ENCODE measurements at places on chromosomes 3 and 15.

DNA sequence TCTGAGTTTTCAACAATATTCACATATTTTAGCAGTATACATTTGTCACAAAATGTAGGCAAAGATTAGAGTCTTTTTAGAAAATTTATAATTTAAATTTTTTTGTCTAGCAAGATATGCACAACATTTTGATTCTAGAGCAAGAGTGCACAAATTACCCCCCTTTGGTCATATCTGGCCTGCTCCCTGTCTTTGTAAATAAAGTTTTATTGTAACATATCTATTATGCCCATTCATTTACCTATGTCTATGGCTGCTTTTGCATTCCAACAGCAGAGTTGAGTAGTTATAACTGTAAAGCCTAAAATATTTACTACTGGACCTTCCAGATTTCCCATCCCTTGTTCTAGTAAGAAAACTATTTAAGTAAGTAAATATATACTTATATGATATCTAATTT is 430.7 kb downstream of the EDEM1 start:
- no peak for DNase-seq

DNA sequence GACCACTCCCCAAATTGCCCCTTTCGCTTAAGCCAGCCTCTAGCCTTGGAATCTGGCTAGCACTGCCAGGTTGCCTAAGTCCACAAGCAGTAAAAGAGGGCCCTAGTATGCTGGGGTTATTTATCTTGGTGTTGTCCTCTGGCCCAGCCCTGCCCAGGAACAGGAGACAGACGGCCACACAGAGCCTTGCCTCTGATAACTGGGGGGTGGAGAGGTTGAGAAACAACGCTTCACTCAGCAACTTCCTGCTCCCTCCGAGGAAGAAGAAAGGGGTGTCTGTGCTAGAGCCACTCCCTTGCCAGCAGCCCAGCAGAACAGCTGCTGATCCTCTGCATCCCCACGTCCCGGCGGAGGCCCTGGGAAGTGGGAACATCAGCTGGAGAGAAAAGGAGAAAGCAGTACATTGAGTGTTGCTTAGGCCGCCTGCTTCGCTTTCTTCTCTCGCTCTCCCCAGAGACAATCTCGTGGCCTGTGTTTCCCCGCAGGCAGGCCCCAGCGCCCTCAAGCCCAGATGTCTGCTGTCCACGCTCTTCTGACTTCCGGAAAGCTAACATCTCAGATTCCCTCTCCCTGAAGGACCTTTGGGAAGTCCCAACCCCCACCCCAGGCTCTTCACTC is 22.6 kb upstream of the C3orf70 start:
- DNase-seq, result peak; percentile 74

DNA sequence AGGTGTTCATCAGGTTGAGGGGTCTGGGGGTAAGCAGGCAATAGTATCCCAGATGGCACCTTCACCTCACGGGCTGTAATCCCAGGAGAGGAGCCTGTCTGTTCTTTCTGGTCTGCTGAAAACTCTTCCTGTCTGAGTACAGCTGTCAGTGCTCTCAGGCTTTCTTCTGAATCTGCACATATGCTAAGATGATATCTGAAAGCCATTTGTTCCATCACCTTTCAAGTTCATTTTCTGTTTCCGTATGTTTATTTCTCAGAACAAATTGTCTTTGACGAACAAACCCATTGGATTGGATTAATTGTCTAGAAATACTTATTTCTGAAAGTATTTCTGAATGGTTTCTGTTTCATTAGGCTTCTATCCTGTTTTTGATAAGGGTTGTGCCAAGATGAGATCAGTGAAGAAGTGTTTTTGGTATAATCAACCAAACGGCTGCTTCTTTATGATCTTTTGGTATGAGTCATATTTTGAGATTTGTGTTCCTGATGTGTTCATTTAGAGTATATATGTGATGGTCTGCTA is 13.3 kb downstream of the ZNF592 start:
- peak; percentile 14 for DNase-seq

DNA sequence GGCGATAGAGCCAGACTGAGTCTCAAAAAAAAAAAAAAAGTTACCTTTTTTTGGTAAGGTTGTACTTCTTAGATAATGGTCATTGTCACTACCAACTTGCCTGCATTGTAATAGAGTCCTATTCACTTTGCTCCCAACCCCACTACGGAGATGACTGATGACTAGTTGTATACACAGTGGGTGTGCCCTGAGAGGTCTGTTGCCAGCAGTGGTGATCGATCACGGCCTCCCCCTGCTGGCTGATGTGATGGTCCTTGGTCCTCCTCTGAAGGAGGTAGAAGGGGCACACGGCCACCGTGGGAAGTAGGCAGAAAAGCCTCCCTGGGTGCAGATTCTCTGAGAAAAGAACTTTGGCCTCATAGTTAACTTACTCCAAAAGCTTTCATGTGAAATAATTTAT is 10.7 kb downstream of the GCNT3 start:
- peak; percentile 81 for DNase-seq

- DNase-seq, result peak; percentile 89
Measured at GRCh38 chr3:117752984-117753717, 1043.6 kb downstream of the TUSC7 start.

DNA sequence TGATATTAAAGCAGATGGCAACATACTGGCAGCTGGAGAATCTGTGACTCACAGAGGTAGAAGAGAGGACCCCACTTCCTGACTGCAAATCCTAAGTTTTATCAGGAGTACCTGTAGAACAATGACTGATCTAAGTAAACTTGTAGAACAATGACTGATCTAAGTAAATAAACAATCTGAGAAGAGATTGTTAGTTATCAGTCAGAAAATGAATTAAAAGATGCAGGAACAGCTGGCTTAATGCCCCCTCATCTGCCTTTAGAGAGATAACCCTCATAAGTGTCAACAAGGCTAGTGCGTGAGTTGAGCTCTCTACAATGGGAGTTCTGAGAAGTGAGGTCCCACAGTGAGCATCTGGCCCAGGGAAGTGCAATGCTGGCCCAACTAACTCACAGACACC is 14.6 kb downstream of the ACAD11 start:
- no peak for DNase-seq

GRCh38 chr3:141926929-141927328 is 50.5 kb downstream of the ATP1B3 start:
- DNase-seq, result no peak

- peak; percentile 61 for DNase-seq
Measured at GRCh38 chr3:128549283-128550112, 56.5 kb upstream of the GATA2 start.

GRCh38 chr3:126352476-126353454 is 4.4 kb downstream of the KLF15 start:
- peak; percentile 88 for DNase-seq

DNA sequence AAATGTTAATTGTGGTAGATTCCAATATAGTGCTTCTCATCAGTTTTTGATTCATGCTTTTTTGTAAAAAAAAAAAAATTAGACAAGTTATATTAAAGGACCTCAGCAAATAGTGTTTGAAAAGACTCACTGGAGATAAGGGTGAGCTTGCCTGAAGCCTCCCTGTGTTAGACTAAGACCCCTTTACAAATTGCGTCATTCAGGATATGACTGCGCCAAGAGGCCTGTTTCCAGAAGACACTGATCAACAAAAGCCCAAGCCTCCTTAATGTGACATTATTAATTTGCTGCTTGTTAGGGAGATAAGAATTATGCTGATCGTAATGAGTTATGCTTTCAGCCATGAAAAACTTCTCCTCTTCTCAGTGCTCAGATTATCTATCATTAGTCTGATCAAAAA is 13.0 kb upstream of the DNAJC13 start:
- no peak for DNase-seq

DNA sequence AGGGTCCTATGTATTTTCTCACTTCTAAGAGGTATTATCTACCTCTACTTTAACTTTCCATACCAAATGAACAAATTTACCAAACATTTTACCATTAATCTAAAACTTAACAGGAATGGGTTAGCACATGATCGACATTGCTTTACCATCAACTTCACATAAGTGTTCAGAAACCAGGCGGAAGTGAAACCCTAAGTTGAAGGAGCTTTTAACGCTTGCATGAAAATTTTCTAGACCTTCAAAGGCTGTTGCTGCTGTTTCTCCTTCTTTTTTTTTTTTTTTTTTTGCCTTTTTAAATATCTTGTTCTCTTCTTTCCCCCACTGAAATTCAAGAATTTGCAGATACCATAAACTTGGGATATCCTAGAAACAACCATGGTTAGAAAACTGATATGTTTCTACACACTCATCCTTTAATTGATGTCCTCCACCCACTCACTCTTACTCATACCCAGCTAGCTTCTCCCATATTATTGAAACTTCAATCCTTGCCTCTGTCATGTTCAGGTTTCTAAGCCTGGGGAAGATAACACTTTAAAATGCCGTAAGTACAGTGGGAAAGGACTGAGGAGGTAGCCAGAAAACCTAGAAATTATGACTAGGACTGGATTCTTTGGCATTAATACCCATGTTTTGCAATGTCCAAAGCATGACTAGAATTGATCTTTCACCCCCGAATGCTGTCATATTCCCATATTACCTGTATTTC is 24.7 kb downstream of the MYO5A start:
- peak; percentile 62 for DNase-seq

GRCh38 chr3:127800508-127800907 is 21.8 kb downstream of the MGLL start:
- peak; percentile 49 for DNase-seq

DNA sequence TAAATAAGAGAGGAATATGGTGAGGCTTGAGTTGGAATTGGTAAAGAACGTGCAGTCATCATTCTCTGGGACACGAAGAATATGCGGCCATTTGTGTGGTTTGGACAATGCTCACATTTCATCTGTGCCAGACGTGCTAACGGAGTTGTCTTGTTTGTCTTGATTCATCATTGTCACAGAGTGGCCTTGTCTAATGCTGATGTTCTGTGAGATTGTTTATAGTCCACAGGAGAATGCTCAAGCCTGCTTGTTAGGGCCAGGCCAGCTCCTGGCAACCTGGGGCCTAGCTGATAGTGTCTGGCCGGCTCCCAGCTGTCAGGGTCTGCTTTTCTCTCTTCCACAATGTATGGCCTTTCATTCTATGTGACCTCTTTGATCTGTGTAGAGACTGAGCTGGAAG is 384.7 kb downstream of the EDEM1 start:
- DNase-seq, result no peak

DNA sequence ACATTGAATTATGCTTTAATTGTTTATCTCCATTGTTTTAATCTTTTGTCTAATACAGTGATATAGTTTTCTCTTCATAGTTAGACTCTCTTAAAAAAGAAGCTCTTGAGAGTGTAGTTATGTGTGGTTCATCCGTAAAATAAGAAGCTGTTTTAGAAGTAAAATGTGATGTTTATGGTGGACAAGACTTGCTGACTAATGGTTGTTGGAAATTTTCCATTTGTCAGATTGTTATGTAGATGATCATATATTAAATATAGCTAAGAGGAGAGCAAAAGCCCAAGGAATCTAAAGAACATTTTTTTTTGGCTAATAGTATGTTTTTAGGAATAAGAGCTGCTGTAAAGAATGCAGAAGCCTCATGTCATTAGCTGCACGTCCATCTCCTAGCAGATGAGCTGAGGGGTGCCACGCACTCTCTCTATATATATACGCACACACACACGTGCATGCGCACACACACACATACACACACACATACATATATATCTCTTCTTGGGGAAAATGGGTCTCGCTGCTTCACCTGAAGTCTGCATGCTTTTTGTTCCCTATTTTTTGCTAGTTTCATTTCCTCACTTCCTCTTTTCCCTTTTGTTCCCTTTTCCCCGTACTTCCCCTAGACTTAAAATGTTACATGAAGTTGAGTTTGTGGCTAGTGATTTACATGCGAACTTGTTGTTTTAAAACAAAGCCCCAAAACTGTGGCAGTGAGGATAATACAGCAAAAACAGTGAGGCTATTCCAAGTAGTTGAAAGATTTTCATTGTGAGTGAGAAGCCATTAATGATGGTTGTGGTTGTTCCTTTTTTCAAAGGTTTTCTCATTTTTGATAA is 107.8 kb downstream of the MBNL1 start:
- peak; percentile 63 for DNase-seq

DNA sequence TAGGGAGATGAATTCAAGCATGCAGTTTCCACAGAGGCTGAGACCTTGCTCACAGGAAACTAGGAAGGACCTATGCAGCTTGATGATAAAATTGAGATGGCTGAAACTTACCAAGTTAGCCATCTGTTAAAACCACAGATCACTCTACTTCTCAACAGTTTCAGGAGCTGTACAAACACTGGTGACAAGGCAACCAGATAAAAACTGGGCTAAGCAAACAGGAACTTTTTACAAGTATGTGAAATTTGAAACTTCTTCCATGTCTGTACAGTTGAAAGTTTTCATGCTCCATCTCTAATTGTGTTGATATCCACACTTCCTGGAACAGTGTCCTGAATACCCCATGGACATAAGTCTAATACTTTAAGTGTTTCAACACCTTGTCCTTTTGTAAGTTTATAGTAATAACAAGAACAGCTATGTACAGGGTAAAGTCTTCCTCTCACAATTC is 78.2 kb downstream of the FAIM start:
- peak; percentile 73 for DNase-seq

DNA sequence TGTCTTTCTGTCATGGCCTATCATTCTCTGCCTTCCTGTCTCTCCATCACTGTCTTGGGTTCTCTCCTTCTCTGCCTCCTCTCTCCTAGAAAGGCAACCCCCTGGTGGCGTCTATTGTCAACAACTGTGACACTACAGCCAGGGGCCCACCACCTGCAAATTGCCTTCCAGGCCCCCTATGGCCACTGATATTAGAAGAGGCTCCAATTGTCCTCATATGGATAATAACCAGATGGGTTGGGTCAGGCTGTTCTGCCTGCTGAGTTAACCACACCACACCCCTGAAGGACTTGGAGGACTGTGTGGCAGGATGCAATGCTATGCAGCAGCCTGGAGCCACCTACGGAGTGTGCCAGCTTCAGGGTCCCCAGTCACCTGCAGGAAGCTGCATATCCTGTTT is 665.0 kb downstream of the NTRK3 start:
- no peak for DNase-seq

GRCh38 chr15:62057341-62057980 is 2.8 kb downstream of the VPS13C start:
- DNase-seq, result no peak

- DNase-seq, result no peak
Measured at GRCh38 chr3:118531816-118532215, 502.8 kb downstream of the IGSF11 start.

DNA sequence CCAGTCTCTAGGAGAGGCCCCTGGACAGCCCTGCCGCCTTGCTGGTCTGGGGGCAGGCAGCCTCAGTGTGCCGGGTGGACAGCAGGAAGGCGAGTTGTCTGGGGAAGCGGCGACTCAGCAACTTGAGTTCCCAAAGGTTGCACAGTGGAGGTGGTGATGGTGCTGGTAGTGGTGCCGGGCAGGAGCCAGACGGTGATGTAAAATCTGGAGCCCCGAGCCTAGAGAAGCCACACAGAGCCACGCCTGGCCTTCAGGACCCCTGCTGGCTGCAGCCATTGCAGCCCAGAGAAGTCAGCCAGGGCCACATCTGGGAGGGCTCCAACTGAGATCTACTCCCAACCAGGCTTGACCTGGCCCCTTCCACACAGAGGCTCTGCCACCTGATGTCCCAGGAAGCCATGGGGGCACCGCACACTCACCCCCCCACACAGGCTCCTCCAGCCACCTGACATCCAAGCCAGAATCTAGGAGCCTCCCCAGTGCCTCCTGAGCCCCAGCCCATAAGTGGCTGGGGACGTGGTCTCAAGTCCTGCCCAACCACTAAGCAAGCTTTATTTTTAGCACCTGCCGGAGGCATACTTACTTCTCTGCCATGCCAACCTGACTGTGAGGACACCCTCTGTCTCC is 8.8 kb downstream of the C3orf22 start:
- DNase-seq, result no peak

- DNase-seq, result no peak
Measured at GRCh38 chr3:32424581-32425250, 33.1 kb downstream of the CMTM7 start.

- DNase-seq, result no peak
Measured at GRCh38 chr3:23816721-23817120, 11.0 kb downstream of the UBE2E1 start.

Measured in foreskin fibroblast (primary cell).